ENCODE measurements at places on chromosomes 6 and 20.

- peak; percentile 2 for DNase-seq
These were observed 146.8 kb downstream of the RPS12 start for GRCh38 chr6:132961122-132961521.

DNA sequence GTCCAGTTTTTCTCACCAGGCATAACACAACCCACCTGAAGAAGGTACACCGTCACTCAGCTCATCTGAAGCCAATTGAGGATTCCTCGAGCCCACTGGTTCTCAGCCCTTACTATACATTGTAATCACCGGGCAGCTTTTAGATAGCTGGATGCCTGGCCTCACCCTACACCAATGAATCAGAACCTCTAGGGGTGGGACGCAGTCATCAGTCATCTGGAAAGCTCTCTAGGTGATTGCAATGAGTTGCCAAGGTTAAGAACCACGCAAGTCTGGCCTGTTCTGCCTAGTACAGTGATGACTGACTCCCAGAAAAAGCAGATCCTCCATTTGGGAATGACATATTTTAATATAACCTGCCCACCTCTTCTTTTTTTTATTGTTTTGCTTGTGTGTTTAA is 41.1 kb downstream of the MC3R start:
- DNase-seq, result peak; percentile 55

DNA sequence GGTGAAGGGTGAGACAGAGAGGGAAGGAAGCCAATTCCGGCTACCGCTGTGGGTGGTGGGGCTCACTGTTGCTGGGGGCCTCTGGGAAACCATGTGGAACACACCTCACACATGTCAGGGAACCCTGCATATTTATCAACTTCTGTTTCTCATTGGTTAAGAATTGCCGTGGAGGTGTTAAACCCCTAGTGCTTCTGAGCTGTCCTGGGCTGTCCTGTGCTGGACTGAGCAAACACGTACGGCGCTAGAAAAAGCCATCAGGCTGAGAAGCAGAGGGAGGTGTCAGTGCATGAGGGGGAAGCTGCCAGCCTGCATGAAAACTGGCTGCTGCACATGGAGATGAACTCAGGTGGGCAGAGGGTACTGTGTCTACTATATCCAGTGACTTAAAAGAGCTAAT is 103.9 kb upstream of the JAG1 start:
- no peak for DNase-seq

DNA sequence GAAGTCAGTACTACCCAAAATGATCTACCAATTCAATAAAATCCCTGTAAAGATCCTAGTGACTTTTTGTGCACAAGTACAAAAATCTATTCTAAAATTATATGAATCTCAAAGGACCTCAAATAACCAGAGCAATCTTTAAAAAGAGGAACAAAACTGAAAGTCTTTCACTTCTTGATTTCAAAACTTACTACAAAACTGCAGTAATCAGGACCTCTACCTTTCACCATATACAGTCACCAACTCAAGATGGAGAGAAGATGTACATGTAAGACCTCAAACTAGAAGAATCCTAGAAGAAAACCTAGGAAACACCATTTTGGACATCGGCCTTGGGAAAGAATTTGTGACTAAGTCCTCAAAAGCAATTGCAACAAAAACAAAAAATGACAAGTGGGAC is 109.5 kb upstream of the CD93 start:
- DNase-seq, result no peak

DNA sequence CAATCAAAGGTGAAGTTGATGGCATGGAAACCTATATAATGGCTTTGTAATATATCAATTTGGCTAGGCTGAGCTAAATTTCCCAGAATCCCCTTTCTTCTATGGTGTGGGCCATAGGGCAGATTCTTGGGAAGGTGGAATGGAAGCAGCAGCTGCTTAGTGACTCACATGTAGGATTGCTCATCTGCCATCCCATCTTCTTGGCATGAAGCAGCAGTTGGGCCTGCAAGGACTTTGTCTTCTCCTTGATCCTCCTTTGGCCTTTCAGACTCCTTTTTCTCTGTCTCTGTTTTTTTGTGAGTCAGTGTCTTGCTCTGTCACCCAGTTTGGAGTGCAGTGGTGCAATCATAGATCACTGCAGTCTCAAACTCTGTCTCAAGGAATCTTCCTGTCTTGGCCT is 52.6 kb upstream of the CEP162 start:
- peak; percentile 6 for DNase-seq

DNA sequence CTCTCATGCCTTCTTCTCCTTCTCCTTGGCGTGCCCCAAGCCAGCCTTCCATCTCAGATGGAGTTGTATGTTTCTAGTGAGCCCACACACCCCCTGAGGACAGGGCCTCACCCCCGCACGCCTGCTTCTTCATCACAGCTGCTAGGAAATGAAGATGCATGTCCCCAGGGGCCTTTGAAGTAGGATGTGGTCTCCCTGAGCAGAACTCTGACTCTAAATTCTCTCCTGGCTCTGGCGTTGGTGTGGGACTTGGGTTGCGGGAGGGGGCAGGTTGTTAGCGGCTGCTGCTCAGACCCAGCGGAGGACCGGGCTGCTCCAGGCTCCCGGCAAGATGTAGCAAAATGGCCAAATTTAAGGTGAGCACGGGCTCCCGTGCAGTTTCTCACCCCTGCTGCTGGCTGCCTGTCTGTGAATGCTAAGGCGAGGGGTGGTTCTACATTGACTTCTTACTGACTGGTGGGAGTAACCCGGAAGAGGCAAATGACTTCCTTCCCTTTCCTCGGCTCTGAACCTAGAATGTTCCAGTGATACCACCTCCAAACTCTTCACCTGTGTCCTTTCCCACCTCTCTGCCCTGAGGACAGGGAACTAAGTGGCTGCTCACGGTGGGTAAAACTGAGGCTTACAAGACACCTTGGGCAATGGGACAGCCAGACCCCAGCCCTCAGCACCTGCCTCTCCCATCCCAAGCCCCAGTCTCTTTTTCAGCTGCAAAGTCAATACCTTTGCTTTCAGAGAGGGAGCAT is 8.8 kb downstream of the SYNJ2 start:
- DNase-seq, result no peak

DNA sequence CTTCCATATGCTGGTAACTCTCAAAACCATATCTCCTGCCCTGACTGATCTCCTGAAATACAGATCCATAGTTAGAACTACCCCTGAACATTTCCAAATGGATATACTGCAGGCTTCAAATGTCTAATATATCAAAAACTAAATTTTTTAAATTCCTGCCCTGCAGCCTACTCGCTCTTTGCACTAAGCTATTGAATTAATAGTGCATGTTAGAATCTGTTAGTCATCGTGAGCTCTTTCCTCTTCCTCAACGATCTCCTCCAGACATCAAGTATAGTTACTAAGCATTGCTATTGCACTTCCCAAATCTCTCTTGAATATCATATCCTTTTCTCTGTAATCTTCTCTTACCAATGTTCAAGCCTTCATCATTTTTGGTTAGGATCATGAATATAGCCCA is 26.0 kb upstream of the RSPO3 start:
- DNase-seq, result no peak

GRCh38 chr20:57849521-57850215 is 139.9 kb upstream of the PMEPA1 start:
- no peak for DNase-seq

- peak; percentile 51 for DNase-seq
These were observed 235 bp downstream of the MAP7 start for GRCh38 chr6:136550045-136550329.

All from RWPE1 (cell line).